ENCODE measurements at places on chromosomes 2 and 18. TPM values are rescaled to one million over a fixed set of nuclear protein-coding genes. Genes with fewer than 3 reads are reported as not detected.

RPRM gene
- total RNA-seq: not detected

ZNF804A gene
- 12.9 TPM for total RNA-seq

CNDP1 gene
- total RNA-seq: not detected

DNA sequence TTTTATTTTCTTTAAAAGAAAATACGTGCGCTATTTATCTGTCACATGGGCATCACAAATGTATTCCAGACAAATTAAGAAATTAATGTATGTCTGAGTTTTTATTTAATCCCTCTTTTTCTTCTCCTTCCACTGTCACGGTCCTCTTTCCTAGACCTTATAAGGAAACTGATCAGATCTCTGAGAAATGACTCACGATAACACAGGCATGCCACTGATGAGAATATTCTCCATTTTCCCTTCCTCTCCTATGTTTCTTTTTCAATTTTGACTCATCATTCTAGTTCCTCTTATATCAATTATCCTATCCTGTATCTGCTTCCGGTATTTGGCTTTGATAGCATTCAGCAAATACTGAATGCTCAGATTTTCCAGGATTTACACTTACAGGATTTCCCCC, 121.8 kb downstream of the DSC3 start:
- no peak for DNase-seq

GRCh38 chr2:205915130-205915524, 170.8 kb downstream of the INO80D start:
- no peak for DNase-seq

DNA sequence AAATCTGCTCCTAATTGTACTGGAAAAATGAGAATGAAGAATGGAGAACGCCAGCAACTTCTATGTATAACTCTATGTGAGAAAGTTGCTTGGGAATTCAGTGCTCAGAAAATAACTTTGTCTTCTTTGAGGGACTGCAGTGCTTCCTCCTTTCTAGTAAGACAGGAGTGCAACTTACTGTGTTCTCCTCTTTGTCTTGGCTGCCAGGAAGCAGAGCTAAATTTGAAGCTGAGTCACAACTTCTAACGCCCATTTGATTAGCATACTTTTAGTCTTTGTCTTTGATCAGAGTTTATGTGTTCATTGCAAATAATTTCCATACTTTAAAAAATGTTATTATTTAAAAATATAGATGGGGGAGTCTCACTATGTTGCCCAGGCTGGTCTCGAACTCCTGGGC, 6.6 kb downstream of the ARHGAP25 start:
- DNase-seq: no peak

All from fibroblast of the aortic adventitia (primary cell).